Suppressor macrophage (primary cell): ENCODE measurements at places on chromosomes 5 and 9.
A peak's percentile ranks its signal among the peaks of the same experiment; 100 is the strongest.

- no peak for DNase-seq
Measured at GRCh38 chr5:102762562-102763227, 7.6 kb downstream of the PAM start.

- DNase-seq = no peak
Measured at GRCh38 chr5:31551878-31552277, 19.8 kb downstream of the C5orf22 start.

GRCh38 chr9:36148311-36149051 is 11.9 kb downstream of the GLIPR2 start:
- peak; percentile 99 for DNase-seq

DNA sequence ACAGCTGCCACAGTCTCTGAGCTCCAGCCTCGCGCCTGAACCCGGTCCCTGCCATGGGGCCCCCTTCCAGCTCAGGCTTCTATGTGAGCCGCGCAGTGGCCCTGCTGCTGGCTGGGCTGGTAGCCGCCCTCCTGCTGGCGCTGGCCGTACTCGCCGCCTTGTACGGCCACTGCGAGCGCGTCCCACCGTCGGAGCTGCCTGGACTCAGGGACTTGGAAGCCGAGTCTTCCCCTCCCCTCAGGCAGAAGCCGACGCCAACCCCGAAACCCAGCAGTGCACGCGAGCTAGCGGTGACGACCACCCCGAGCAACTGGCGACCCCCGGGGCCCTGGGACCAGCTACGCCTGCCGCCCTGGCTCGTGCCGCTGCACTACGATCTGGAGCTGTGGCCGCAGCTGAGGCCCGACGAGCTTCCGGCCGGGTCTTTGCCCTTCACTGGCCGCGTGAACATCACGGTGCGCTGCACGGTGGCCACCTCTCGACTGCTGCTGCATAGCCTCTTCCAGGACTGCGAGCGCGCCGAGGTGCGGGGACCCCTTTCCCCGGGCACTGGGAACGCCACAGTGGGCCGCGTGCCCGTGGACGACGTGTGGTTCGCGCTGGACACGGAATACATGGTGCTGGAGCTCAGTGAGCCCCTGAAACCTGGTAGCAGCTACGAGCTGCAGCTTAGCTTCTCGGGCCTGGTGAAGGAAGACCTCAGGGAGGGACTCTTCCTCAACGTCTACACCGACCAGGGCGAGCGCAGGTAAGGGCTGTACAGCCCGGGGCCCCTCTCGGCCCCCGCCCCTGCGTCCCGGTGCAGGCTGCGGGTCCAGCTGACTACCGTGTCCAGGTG is 509 bp downstream of the LVRN start:
- no peak for DNase-seq

- DNase-seq = no peak
Measured at GRCh38 chr5:19175776-19176570, 812.0 kb downstream of the CDH18 start.

DNA sequence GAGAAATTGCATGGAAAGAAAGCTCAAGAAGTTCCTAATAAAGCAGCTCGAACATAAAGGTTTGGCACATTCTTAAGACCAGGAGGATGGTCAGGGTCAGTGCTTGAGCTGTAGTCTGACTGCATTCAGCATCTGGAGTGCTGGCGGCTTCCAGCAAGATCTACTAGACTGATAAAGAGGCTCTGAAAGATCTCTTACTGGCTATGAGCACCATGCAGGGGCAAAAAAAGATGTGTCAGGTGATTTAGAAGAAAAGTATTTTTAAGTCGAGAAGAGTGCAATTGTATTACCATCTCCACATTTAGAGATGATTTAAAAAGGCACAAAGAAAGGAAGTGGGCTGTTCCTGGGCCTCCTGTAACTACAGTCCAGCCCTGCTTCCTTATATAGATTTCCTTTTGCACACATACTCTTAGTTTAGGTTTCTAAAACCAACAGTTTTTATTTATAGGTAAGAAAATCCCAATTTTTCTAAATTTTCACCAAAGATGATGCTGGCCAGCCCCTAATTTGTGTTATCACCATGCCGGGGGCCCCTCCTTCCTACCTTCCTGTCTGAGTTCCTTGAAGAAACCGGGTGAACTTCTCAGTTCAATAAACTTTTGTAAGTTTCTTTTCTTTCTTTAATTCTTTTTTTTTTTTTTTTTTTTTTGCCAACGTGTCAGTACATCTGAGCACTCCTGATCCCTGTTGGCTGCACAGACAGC is 65.9 kb upstream of the PLPP1 start:
- DNase-seq = no peak

DNA sequence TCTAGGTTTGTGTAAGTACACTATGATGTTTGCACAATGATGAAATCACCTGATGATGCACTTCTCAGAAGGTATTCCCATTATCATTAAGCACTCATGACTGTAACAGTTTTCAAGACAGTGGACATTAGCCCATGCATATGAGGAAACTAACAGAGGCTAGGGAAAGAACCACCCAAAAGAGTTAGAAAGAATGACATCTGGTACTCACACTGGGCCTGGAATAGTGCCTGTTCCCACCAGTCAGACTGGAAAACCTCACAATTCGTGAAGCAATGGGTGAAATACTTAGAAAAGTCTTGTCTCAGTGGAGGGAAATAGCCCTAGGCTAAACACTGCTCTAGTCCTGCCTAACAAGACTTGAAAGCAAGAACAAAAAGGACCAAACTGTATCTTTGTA is 117.4 kb upstream of the GDNF start:
- DNase-seq = no peak

- DNase-seq = peak; percentile 93
Measured at GRCh38 chr9:72443855-72444254, 77.6 kb upstream of the TMC1 start.

DNA sequence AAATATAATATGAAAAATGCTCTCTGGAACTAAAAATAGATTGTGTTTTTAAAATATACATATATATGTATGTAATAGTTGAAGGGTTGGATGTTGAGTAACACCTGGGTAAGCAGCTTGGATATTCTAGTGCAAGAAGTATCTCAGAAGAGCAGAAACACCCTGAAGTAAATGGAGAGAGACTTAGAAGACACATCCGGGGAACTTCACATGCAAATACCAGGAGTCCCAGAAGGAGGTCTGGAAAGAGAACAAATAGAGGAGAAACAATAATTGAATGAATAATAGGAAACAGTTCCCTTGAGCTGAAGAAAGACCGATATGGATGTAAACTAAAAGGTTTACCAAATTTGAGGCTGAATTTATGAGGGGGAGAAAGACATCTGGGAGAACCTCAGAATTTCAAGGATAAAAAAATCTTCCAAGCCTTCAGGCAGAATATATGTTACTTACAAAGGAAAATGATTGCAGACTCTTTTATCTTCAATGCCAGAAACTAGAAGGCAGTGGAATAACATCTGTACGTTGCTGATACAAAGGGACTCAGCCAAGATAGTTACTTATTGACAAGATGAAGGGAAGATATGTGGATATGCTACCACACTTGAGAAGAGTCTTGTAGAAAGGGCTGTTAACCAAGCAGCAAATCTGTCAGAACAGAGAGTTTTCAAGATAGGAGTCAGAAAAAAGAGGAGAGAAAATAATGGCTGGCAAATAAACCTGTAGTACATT is 42.7 kb downstream of the HSDL2 start:
- DNase-seq = no peak

- DNase-seq = no peak
Measured at GRCh38 chr9:129672702-129673101, 7.3 kb downstream of the PRRX2 start.

DNA sequence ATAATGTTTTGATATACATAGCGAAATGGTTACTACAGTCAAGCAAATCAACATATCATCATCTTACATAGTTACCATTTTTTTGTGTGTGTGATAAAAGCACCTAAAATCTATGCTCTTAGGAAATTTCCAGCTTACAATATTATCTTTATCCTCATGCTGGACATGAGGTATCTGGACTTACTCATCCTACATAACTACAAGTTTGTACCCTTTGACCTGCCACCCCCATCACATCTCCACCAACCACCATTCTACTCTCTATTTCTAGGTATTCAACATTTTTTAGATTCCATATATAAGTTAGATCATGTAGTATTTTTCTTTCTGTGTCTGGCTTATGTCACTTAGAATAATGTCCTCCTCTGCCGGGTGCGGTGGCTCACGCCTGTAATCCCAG is 79.9 kb downstream of the TAF11L14 start:
- no peak for DNase-seq
